Activated CD4-positive, alpha-beta T cell treated with anti-CD3 and anti-CD28 coated beads for 36 hours (primary cell): ENCODE measurements at places on chromosomes 3 and 15. TPM values are rescaled to one million over a fixed set of nuclear protein-coding genes. Genes with fewer than 3 reads are reported as not detected.

Gene ZNF501
- 1.7 TPM for total RNA-seq

DNA sequence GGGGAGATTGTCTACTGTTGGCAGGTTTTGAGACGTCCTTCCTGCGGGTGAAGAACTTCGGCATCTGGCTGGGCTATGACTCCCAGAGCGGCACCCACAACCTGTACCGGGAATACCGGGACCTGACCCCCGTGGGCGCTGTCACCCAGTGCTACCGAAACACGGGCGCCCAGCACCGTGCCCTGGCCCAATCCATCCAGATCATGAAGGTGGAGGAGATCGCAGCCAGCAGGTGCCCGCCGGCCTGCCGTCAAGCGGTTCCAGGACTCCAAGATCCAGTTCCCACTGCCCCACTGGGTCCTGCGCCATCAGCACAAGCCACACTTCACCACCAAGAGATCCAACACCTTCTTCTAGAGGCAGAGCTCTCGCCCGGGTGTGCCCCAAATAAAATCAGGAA lies 194.9 kb upstream of the EPHA6 start:
- DNase-seq = peak; percentile 27

DNA sequence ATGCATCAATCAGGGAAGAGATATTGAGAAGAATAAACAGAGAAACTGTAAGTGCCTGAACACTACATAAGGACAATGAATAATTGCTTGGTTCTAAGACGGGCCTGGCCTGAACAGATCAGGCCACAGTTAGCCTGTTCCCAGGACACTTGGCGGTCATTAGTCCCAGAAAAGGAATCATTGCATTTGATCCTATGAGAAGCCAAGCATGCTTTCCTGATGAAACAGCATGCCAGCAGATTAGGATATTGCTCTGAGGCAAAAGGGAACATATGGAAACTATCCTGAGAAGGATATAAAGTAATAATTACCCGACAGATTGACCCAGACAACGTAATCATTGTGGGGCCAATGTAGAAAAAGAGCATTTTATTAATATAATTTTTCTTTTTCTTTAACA lies 51.9 kb downstream of the STRIT1 start:
- no peak for DNase-seq

- no peak for DNase-seq
These were observed 538 bp upstream of the CAPN7 start for GRCh38 chr3:15205482-15205933.

GRCh38 chr3:148866261-148866660 lies 1.2 kb downstream of the CPA3 start:
- DNase-seq = no peak
